ENCODE measurements at places on chromosomes 16 and 17.

DNA sequence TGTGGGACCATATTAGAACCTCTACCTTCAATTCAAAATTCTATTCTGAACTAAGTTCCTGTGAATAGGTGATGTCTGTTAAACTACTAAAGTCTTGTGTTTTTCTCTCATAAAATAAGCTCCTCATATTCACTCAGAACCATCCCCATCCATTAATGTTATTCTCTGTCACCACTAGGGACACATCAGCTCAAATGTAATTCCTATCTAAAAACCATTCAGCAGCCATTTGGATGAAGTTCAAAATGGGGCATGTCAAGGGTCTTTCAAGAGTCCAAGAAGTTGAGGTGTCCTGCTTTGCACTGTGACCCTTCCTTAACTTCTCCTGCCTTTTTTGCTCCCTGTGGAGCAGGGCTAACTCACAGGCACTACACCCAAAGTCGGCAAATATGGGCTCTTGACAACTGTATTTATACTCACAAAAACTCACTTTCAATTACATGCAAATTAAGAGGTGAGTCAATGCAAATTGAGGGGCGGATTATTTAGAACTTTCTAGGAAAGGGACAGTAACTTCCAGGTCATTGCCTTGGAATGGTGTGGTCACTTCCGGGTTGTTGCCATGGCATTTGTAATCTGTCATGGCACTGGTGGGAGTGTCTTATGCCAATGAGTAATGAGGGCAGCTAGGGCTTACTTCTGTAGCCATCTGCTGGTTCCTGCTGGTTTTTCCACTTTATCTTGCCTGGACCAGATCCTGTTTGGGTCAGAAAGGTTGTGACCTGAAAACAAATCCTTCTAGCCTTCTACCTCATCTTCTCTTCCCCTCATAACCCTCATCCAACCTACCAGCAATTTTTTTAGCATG is 128.2 kb upstream of the COX10 start:
- DNase-seq = no peak

- peak; percentile 79 for DNase-seq
Measured at GRCh38 chr17:38451840-38452529, 23.7 kb downstream of the ARHGAP23 start.

DNA sequence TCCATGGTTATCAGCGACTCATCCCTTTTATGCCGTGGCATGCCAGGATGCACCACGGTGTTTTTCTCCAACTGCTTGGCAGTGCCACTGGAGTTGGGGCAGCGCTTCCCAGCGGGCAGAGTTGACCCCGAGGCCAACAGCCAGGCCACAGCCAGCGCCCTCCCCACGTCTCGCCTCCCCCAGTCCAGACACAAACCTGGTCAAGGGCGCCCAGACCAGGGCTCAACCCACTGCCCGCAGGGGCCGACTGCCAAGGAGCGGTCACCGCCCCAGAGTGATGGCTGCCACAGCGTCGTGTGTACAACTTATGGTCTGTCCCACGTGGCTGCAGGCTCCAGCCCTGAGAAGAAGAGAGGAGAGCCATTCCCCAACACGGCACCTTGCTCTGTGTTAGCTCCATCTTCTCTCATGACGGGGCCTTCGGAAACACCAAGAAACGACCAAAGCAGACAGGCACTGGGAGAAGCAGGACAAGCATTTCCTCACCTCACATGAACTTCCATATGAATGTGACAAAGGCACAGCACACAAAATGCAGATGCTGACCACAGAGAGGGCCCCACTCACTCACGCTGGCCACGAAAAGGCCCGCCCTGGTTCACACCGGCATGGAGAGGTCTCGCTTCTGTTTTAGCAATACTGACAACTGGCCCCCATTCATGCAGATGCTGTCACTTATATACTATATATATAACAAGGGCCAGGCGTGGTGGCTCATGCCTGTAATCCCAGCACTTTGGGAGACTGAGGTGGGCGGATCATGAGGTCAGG is 27.0 kb downstream of the AXIN1 start:
- no peak for DNase-seq

DNA sequence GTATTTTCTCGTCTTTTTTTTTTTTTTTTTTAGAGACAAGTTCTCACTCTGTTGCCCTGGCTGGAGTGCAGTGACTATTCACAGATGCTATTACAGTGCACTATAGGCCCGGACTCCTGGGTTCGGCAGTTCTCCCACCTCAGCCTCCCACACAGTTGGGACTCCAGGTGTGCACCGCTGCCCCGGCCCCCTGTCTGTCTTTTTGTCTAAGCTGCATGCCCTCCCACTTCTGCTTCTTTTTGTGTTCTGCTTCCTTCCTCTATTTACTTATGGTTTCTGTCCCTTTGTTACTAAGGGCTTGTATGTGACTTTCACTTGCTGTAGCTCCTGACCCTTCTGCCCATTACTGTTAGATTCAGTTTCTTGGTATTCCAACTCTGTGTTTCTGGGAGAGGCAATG is 20.5 kb downstream of the SLC7A6 start:
- no peak for DNase-seq

DNA sequence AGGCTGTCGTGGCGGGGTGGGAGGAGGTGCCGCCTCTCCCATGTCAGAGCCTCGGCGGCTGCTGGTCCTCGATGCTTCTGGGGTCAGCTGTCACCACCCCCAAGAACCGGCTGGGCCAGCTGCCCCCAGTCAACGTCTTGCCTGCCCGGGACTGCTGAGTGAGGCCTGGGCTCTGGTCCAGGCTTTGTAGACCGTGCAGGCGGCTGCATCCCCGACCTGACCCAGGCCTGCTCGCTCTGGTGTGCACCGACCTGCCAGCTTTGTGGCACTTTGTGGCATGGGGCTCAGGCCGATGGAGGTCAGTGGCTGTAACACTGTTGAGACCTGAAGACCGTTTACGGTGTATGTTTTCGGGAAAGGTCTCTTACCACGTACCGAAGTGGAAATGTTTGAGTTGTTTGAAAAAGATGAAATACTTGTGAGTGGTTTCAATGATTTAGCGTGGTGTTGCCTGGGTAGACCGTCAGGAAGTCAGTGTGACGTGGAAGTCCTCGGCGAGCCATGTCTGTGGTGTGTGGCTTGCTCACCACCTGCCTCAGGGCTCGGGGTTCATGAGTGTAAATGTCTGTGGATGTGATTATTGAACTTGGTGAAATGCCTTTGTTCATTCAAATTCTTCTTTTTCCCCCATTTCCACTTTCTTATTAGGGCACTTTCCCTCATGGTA is 53.2 kb upstream of the ZNF750 start:
- peak; percentile 47 for DNase-seq

DNA sequence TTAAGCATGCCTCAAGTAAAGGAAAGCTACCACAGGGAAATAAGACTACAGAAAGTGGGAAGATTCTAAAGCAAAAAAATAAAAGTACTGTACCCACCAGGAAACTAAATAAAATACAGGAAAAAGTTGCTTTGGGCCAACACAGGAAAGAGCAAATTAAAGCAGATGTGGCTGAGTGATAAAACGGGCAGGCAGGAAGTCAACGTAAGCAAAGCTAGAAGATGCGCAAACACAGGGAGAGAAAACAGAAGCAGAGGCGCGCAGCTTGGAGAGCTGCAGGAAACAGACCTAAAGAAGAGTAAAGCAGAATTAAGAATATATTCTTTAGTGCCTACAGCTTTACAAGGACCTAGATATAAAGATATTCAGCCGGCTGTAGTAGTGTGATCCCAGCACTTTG is 21.7 kb downstream of the USP36 start:
- DNase-seq = no peak

DNA sequence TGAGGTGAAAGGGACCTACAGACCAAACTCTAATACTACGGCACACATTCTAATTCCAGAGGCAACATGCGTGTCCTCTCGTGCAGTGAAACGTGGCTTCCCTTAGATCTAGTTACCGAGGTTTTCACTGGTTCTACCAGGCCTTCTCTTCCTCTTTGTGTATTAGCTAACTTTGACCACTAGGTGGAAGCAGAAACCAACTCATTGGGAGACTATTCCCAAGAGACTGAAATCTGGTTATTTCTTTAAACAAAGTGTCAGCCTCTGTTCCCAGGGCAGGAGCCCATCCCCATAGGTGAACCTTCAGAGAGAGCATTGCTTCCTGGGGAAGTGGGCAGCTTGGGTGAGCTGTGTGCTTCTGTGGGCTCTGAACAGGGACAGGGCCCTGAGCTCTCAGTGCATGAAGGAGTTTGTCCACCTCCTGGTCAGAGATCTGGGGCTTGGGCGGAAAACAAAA is 19.7 kb upstream of the RCVRN start:
- DNase-seq = peak; percentile 76

DNA sequence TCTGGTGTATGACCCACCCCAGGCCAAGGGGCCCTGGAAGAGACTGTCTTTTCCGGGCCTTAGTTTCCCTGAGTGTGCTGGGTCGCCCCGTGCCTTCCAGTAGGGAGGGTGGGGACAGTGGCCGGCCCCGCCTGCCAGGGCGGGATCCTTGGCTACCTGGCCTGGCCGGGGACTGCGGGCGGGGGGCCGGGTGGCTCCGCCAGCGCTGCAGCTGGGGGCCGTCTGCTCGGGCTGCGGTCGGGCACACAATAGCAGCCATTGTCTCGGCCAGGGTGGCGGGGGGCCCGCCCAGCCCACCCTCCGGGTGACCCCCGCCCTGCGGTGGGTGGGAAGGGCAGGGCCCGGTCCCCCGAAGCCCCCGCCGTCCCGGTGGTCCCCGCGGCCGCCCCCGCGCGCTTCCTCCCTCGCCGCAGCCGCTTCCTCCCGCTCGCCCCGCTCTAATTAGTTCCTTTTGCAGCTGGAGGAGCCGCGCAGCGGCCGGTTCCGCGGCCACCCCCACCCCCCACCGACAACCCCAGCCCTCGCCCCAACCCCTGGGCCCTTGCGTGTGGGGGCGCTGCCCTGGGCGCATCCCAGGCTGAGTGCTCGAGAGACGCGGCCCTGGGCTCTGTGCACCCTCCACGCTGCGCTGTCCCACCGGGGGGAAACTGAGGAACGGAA is 11.6 kb downstream of the GLIS2 start:
- DNase-seq = peak; percentile 64

GRCh38 chr17:39701012-39701783 is 1.3 kb downstream of the ERBB2 start:
- DNase-seq = peak; percentile 50

DNA sequence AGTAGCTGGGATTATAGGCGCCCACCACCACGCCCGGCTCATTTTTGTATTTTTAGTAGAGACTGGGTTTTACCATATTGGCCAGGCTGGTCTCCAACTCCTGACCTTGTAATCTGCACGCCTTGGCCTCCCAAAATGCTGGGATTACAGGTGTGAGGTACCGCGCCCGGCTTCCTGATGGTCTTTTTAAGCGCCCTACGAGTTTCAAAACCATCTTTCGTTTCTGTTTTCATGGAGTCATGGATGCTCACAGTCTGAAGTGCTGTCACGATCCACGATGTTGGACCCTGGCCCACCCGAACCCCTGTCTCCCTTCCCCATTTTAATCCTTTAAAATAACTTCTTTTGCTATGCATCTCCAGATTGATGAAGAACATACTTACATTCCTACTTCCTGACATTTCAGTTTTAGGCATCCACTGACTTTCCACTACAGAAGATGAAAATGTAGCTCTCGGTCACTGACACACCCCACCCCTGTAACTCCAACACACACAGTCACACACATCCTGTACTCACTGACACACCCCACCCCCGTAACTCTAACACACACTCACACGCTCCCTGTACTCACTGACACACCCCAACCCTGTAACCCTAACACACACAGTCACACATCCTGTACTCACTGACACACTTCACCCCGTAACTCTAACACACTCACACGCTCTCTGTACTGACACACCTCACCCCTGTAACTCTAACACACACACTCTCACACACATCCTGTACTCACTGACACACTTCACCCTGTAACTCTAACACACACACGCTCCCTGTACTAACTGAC is 22.6 kb upstream of the WDR45B start:
- DNase-seq = no peak

- DNase-seq = no peak
Measured at GRCh38 chr16:84565669-84566495, 52.0 kb downstream of the COTL1 start.

DNA sequence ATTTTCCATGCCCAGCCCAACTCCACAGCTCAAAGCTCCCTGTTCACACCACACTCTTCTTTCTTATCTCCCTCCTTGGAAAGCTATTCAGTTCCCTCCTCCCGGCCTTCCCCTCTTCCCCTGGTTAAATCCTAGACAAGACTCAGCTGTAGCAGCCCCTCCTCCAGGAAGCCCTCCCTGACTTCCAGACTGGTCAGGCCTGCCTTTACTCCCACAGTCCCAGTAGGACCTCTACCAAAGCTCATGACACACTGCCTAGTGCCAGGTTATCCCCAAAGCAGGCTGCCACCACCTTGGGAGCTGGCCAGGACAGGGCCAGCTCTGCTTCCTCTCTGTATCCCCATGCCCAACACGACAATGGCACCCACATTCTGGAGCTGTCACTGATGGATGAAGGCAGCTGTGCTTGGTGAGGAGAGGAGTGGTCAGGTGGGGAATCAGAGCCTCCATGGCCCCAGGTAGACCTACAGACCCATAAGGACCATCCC is 50.0 kb downstream of the BEAN1 start:
- DNase-seq = no peak

GRCh38 chr17:15081008-15081407 is 184.1 kb downstream of the PMP22 start:
- DNase-seq = peak; percentile 18

DNA sequence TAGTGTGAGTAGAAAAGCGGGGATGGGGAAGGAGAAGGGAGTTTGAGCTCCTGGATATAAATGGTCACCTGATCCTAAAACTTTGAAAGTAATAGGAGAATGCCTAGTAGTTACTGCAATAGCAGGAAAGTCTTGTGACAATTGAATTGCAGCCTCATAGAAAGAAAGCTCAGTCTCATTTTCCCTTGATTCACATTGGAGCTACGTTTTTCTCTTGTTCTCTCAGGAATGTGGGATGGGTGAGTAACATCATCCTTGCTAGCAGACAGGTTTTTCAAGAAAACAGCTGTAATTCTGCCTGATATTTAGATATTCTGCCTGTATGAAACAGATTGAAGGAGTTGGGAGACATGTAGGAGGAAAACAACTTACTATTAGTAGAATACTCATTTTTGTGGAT is 25.3 kb downstream of the SF3B3 start:
- DNase-seq = no peak

DNA sequence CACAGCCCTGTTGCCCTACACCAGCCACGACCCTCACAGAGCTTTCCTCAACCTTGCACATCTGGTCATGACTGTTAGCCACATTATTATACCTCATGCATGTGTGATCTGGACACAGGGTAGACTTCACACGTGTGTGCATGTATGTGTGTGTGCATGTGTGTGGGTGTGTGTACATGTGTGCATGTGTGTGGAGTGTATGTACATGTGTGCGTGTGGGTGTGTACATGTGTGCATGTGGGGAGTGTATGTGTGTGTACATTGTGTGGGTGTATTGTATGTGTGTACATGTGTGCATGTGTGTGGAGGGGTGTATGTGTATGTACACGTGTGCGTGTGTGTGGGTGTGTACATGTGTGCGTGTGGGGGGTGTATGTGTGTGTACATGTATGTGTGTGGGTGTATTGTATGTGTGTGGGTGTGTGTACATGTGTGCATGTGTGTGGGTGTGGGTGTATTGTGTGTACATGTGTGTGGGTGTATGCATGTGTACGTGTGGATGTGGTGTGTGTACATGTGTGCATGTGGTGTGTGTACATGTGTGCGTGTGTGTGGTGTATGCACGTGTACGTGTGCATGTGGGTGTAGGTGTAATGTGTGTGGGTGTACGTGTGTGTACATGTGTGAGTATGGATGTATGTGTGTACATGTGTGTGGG is 130.2 kb downstream of the C16orf95 start:
- DNase-seq = no peak

GRCh38 chr17:30921544-30922196 is at the start of gene ADAP2:
Gene ADAP2, plus strand, starts transcription at chr17:30921945. Its CDS starts 70 bp downstream, at chr17:30922015.
- DNase-seq = peak; percentile 86

GRCh38 chr16:30805370-30806169 is 18.6 kb upstream of the ZNF629 start:
- peak; percentile 92 for DNase-seq

GRCh38 chr16:55622930-55623561 is 32.7 kb upstream of the SLC6A2 start:
- DNase-seq = peak; percentile 70

Data from iPS-NIHi11 (cell line).